ENCODE measurements at places on chromosomes 13 and 19.

- DNase-seq, result no peak
Observed at GRCh38 chr13:94121686-94122085, 357.8 kb downstream of the DCT start.

- no peak for DNase-seq
Observed at GRCh38 chr13:111923991-111924677, 142.8 kb upstream of the SOX1 start.

DNA sequence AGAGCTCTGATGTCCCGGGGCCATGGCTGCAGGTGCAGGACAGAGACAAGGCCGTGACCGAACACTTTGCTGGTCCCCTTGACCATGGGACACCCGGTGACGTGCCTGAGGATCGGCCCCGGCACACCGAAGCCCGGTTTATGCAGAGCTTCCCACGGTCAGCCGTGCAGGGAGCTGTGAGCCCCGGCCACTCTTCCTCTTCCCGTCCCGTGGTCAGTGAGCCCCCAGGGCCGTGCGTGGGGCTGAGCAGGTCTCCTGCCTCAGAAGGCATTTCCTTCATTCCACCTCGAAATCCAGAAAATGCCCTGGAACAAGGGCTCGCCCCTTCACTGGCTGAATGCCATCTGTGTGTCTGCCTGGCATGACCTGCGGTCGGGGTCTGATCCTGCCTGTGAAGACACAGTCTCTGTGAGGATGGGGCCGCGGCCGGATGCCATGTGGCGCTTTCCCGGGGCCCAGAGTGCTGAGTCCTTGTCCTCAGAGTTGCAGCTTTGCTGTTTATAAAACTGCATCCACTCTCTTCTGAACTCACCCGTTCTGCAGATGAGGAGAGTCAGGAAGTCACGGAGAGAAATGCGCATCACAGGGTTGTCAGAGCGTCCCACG is 16.9 kb downstream of the MCF2L start:
- no peak for DNase-seq

DNA sequence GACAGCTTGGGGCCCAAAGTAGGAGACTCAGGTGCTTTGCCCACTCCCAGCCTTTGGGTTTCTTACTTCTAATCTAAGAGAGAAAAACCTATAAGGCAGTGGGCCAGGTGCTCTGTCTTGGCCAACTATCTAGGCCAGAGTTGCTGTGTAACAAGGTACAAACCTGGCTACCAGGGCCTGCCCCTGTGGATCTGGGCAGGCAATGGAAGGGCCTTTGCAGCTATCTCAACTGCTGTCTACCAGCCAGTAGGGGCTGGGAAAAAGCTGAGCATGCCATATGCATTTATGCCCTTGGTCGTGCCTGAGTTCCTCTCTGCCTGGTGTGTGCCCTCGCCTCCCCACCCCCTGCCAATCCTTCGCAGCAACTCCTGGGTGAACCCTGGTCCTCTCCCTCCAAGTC is 16.7 kb upstream of the SERPINE3 start:
- no peak for DNase-seq

DNA sequence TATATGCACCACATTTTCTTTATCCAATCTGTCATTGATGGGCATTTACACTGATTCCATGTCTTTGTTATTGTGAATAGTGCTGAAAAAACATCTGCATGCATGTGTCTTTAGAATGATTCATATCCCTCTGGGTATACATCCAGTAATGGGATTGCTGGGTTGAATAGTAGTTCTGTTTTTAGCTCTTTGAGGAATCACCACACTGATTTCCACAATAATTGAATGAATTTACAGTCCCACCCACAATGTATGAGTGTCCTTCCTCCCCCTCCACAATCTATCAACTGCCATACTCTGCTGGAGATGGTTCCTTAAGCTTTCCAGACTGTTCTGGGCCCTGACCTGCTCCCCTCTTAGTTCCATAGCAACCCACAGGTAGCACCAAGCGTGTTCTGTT is 667.0 kb downstream of the LIG4 start:
- DNase-seq, result no peak

- DNase-seq, result no peak
Observed at GRCh38 chr13:99027260-99027659, 49.4 kb upstream of the DOCK9 start.

DNA sequence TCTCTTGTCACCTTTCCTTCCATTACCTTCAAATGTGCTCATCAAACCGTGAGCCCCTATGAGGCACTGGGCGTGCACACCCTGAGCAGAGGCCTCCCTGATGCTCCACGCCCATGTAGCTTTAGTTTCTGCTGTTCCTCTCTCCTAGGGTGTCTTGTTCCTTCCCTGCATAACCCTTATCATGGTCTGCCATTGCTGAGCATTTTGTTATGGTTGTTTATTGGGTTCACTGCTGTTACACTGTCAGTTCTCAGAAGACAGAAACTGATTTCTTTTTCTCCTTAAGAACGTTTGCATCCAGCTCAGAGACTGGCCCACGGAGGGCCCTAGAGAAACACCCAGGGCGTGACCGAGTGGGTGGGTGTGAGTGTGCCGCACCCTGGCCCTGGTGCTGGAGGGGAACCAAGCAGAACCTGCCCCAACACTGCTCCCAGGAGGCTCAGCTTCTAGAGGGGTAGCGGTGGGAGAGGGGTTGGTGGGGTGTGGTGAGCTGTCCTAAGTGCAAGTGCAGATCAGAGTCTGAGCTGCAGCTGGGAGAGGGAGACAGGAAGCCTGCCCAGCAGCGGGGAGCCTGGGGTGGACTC is 61.4 kb upstream of the URI1 start:
- no peak for DNase-seq

DNA sequence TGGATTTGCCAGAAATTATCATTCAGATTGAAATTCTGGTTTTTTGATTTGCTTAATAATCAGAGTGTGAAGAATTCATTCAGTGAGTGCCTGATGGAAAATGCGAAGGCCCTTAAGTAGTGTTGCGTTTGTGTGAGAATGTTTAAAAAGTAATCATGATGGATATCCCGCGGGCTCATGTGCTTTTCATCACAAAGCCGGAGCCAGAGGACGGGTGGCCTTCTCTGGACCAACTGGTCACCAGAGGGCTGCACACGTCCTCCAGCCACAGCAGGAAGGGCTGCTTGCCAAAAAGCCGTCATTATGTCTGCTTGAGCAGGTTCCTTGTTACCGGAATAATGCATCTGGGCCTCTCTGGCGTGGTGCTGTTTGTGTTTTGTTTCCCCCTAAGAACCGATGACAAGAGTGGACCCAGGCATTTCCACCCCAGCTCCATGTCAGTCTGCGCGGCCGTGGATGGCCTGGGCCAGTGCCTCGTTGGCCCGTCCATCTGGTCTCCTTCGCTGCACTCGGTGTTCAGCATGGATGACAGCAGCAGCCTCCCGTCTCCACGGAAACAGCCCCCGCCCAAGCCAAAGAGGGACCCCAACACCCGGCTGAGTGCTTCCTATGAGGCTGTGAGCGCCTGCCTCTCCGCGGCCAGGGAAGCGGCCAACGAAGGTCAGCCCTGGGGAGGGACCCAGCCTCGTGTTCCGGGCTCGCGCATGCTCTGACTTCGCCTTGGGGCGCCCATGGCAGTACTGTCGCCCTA is 497.7 kb downstream of the MYO16 start:
- no peak for DNase-seq

GRCh38 chr13:94435604-94436226 is 43.8 kb downstream of the DCT start:
- DNase-seq, result peak; percentile 43

- DNase-seq, result no peak
Observed at GRCh38 chr19:2795827-2796658, 10.7 kb downstream of the THOP1 start.

- no peak for DNase-seq
Observed at GRCh38 chr13:100789481-100789880, 114.9 kb upstream of the TMTC4 start.

- DNase-seq, result no peak
Observed at GRCh38 chr19:16509141-16510061, 13.2 kb downstream of the C19orf44 start.

- DNase-seq, result no peak
Observed at GRCh38 chr13:110319774-110320509, 12.9 kb downstream of the COL4A2 start.

DNA sequence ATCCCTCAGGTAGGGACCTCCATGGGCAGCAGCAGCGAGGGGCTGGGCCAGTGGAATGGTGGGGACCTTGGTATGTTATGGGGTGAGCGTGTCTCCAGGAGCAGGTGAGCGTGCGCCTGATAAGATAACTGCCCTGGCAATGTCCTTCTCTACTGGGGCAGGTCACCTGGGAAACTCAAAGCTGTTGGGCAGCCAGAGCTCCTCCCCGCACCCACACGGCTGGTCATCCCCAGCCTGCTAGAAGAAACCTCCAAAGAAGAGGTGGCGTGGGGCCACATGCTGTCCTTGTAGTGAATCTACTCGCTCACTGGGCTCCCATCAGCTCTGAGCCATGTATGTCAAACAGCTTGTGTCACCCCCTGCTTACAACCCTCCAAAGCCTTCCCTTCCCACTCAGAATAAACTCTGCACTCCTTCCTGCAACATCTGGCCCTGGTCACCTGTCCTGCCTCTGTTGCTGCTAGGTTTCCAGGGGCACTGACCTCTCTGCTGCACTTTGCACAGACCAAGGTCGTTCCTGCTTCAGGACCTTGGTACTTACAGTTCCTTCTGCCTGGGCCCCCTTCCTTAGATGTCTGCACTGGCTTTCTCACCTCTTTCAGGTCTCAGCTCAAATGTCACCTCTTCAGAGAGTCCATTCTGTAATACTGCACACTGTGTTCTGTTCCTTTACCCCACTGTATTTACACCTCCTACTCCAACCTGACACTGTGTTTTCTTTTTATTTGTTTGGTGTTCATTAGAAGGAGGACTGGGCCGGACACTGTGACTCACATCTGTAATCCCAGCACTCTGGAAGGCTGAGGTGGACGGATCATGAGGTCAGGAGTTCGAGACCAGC is 1.8 kb upstream of the ATP4A start:
- no peak for DNase-seq

DNA sequence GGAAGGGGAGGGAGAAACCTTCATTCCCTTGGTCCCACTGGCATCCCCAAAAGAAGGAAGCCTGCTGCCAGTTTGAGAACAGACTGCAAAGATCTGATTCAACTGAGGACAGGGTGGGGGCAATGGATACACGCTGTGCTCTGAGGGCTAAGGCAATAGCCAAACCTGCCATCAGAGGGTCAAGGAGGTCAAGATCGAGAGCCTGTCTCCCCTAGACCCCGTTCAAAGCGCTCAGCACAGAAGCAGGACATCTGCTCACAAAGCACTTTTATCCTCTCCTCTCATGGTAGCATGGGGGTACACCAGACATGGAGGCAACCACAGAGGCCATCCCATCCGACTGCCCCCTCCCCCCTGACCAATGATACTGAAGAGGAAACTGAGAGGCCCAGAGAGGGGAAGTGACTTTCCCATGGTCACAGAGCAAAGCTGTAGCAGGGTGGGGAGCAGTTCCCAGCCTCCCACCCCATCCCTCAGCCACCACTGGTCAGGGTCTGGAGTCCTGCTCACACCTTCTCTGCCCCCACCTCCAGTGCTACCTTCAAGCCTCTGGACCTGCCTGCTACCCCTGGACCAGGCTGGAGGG is 11.1 kb downstream of the POU2F2 start:
- DNase-seq, result no peak

- DNase-seq, result no peak
Observed at GRCh38 chr13:72132075-72132474, 265.1 kb upstream of the DACH1 start.

DNA sequence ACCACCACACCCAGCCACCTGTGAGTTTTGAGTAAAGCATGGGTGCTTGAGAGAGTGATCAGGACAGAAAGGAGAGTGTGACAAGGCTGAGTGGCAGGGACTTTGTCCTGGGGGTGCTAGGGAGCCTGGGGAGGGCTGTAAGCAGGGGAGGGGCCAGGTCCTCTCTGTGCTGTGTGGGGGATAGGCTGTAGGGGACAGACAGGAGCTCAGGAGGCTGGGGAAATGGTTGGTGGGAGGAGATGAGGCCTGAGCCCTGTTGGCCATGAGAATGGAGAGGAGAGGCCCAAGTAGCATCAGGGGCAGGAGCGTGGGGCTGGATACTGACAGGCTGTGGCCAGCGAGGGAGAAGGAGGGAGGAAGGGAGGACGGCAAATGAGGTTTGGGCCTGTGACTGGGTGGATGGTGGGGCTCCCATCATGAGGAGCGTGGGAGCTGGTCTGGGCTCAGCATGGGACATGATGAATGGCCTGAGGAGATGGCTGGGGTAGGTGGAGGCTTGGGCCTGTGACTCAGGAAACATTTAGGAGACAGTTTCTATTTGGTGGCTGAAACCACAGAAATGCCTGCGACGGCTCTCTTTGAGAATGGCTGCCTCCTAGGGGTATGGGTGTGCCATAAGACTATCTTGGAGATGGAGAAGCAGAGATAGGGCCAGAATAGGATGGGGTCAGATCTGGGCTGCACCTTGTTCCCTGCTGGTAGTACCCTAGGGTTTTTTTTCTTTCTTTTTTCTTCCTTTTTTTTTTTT is 25.0 kb downstream of the GRIN2D start:
- DNase-seq, result no peak

- peak; percentile 53 for DNase-seq
Observed at GRCh38 chr19:1825909-1826556, 14.0 kb upstream of the ATP8B3 start.

DNA sequence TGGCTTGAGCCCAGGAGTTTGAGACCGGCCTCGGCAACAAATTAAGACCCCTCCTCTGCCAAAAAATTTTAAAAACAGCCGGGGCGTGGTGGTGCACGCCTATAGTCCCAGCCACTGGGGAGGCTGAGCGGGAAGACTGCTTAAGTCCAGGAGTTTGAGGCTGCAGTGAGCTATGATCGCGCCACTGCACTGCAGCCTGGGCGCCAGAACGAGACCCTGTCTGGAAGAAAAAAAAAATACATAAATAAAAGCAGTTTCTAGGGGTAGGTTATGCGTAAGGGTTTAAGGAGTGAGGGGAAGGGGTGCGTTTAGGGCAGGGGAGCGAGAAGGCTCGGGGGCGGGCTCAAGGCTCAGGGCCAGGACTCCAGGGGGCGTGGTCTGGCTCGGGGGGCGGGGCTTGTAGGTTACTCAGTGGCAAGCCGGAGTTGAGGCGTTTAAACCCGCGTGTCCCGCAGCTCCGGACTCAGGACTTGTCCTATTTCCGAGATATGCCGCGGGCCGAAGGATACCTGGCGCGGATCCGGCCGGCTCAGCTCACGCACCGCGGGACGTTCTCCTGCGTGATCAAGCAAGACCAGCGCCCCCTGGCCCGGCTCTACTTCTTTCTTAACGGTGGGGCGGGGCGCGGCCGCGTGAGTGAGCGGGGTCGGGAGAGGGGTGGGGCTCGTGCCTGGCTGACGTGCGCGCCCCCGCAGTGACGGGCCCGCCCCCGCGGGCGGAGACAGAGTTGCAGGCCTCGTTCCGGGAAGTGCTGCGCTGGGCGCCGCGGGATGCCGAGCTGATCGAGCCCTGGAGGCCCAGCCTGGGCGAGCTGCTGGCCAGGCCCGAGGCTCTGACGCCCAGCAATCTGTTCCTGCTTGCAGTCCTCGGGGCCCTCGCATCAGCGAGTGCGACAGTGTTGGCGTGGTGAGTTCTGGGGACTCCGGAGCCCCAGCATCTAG is 10.7 kb downstream of the SPACA6 start:
- peak; percentile 96 for DNase-seq

DNA sequence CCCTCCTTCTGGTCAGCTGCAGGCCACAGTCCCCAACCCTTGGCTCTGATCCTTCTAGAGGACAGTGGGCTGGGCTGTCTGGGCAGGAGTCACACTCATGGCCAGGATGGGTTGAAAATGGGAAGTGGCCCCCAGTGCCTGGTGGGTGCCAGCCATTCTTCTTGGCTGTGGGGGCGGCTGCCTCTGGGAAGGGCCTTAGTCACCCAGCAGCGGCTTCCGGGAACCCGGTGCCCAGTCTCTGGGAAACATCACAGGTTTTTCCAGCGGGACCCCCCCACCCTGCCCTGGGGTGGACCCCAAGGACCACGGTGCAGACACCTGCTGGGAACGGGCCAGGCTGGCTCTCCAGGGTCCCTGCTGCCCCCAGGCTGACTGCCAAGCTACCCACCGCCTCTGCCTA is 27.3 kb upstream of the SLC7A10 start:
- DNase-seq, result peak; percentile 86
